Kasumi-1 (cell line): ENCODE measurements at places on chromosomes 6 and 20.

DNA sequence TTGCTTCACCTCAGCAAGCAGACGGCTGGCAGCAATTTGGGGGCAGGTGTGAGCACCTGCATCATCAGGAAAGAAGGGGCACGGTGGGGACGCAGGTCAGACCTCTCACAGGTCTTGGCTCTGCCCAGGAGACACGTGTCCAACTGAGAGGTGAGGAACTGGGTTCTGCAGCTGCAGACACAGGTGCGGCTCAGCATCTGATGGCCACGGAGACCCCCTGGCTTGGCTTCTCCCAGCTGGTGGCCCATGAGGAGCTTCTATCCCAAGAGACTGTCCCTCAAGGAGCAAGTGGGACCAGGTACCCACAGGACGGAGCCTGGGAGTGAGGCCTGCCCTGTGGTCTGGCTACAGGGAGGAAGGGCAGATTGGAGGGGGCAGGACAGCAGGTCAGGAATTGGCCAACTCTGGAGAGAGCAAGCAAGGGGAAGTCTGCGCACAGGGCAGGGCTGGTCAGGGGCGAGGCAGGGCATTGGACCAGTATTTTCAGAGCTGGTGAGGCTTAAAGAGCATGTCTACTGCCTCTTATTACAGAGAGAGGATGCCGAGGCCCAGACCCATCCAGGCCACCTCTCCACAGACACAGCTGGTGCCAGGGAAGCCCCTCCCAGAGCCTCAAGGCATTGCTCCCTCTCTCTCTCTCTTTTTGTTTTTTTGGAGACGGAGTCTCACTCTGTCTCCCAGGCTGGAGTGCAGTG is 4.2 kb downstream of the STMN3 start:
- DNase-seq: no peak

DNA sequence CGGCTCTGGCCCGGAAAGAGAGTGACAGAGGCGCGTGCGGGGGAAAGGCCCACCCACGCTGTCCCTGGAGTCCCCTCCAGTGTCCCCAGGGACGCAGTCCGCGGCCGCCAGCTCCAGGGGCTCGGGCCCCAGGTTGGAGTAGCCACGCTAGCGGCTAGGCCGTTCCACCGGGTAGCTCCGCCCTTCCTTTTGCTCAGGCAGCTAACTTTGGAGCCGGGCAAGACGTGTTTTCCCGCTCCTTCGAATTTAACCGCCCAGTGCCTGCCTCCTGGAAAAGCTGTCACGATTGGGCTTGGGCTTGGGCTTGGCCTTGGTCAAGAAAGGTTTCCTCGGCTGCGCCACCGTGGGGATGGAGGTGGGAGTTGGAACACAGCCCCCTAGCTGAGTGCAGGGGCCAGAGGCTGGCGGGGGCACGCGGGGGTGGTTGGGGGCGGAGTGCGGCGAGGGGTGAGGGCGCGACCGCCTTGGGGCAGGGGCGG is 4.7 kb downstream of the LINC00237 start:
- no peak for DNase-seq

- no peak for DNase-seq
Measured at GRCh38 chr6:113629256-113629655, 227.9 kb upstream of the MARCKS start.

DNA sequence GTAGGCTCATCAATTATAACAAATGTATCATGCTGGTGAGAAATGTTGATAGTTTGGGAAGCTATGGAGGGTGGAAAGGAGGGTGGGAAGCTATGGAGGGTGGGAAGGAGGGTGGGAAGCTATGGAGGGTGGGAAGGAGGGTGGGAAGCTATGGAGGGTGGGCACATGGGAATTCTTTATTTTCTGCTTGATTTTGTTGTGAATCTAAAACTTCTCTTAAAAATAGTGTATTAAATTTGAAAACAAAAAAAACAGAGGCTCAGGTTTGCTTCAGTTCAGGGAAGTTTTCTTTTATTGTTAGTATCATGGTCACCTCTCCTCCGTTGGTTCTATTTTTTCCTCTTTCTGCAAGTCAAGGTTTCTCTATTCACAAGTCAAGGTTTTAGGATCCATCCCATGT is 106.4 kb downstream of the SOD2 start:
- no peak for DNase-seq

GRCh38 chr6:45163952-45164766 is 164.0 kb upstream of the RUNX2 start:
- DNase-seq: no peak

DNA sequence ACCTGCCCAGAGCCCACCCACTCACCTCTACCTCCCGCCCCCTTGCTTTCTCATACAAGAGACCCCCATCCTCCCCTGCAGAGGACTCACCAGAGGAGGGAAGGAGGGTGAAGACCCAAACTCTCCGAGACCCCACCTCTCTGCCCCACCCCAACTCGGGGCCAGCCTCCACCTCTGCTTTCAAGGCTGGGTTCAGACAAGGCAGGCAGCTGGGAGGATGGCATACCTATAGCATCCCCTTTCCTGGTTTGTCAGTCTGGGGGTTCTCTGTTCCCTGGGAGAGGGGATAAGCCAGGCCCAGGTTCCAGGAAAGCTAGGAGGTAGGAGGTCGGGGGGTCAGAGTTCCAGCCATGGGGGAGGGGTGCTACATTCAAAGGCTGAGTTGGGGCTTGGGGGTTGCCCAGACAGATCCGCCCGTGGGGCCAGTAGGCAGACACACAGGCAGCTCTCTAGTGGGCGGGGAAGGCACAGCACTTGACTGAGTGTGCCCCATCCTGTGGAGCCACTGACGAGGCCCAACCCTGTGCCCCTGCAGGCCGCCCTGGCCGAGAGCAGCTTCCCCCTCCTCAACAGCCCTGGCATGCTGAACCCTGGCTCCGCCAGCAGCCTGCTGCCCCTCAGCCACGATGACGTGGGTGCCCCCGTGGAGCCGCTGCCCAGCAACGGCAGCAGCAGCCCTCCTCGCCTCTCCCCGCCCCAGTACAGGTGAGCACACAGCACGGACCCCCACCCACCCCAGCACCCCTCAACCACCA is 40.8 kb upstream of the MDFI start:
- no peak for DNase-seq

- no peak for DNase-seq
Measured at GRCh38 chr20:20076297-20077065, 24.1 kb downstream of the CFAP61 start.

GRCh38 chr20:57605045-57605444 is 15.2 kb downstream of the ZBP1 start:
- DNase-seq: no peak

- DNase-seq: no peak
Measured at GRCh38 chr20:23870461-23870860, 9.1 kb downstream of the CST5 start.
